ENCODE measurements at places on chromosomes 1 and 21.

GRCh38 chr21:31987696-31988095, 114.9 kb downstream of the HUNK start:
- H3K27me3 ChIP-seq, result no peaks in the 10 kb centered on the region
- no peak overlapping the region for H3K4me3 ChIP-seq
- H3K27ac ChIP-seq, result no peak overlapping the region

GRCh38 chr21:37623183-37623582, 256.6 kb downstream of the DYRK1A start:
- H3K36me3 ChIP-seq, result no peaks in the 10 kb centered on the region
- no peak overlapping the region for H3K27ac ChIP-seq
- DNase-seq, result no peak
- no peaks in the 10 kb centered on the region for H3K27me3 ChIP-seq

GRCh38 chr1:83996191-83996590, 2.7 kb downstream of the TTLL7 start:
- DNase-seq, result peak; percentile 48
- H3K36me3 ChIP-seq, result no peaks in the 10 kb centered on the region
- H3K27ac ChIP-seq, result peak overlapping the region; percentile 55

GRCh38 chr1:3133686-3134085, 64.7 kb downstream of the PRDM16 start:
- H3K27me3 ChIP-seq, result peaks cover 66% of the 10 kb centered on the region
- DNase-seq, result no peak
- no peak overlapping the region for H3K27ac ChIP-seq
- no peaks in the 10 kb centered on the region for H3K4me1 ChIP-seq
- H3K4me3 ChIP-seq, result no peak overlapping the region

DNA sequence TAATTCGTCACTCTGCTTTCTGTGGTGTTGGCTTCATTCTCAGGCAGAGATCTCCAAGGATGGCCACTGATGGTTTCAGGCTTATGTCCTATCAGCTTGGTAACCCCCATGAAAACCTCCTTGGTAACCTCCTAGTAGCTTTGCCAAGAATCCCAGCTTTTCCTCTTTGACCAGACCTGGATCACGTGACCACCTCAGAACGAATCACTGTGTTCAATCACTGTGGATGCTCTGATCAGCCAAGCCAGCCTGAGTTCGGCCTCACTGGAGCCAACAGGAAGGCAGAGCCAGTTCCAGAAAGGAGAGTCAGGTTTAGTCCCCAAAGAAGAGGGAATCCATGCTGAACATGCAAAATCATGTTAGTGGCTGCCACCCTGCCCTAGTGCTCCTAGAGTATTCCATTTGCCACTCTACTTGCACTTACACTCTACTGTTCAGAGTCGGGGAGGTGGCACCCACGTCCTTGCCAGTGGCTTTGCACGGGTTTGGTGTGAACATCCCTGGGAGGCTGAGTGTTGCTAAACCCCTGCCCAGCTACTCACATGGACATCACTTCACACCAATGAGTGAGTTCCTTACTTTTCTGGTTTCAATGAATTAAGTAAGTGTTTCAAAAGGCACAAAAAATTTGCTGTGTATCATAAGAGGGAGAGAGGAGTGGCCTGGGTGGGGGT, 33.5 kb upstream of the SSBP3 start:
- H3K36me3 ChIP-seq, result no peaks in the 10 kb centered on the region
- no peak for DNase-seq
- H3K27me3 ChIP-seq, result no peaks in the 10 kb centered on the region
- H3K4me3 ChIP-seq, result no peak overlapping the region
- H3K4me1 ChIP-seq, result no peaks in the 10 kb centered on the region

DNA sequence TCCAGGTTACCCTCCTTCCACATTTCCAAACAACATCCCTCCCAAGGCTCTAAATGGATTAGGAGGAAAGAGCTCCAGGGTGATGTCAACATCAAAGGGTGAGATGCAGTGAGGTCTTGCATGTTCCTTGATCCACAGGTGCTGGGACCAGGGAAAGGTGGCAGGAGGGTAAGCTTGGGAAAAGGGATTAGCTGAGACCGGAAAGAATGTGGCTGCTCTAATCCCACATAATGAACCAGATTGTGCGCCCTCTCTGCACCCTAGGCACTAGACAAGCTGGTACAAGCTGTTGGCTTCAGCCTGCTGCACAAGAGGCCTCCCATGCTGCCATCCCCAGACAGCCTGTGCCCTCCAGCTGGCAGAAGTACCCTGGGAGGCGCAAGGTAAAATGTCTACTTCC, 34.9 kb downstream of the PLXNA2 start:
- no peaks in the 10 kb centered on the region for H3K4me1 ChIP-seq
- H3K27ac ChIP-seq, result no peak overlapping the region
- no peak for DNase-seq
- no peaks in the 10 kb centered on the region for H3K36me3 ChIP-seq
- no peak overlapping the region for H3K4me3 ChIP-seq

GRCh38 chr1:181134543-181135436, 46.3 kb downstream of the IER5 start:
- H3K27ac ChIP-seq, result no peak overlapping the region
- no peaks in the 10 kb centered on the region for H3K36me3 ChIP-seq
- peaks cover 26% of the 10 kb centered on the region for H3K4me1 ChIP-seq
- H3K4me3 ChIP-seq, result no peak overlapping the region
- DNase-seq, result peak; percentile 35

- peak overlapping the region; percentile 18 for H3K27ac ChIP-seq
- H3K4me1 ChIP-seq, result no peaks in the 10 kb centered on the region
- DNase-seq, result no peak
- H3K27me3 ChIP-seq, result no peaks in the 10 kb centered on the region
- no peak overlapping the region for H3K4me3 ChIP-seq
Measured at GRCh38 chr1:71068325-71069240, 12.3 kb downstream of the ZRANB2 start.

GRCh38 chr1:189336115-189337100, 1141.3 kb downstream of the BRINP3 start:
- no peaks in the 10 kb centered on the region for H3K4me1 ChIP-seq
- no peaks in the 10 kb centered on the region for H3K36me3 ChIP-seq
- H3K27ac ChIP-seq, result no peak overlapping the region
- DNase-seq, result no peak
- H3K4me3 ChIP-seq, result no peak overlapping the region

- H3K27me3 ChIP-seq, result no peaks in the 10 kb centered on the region
- H3K27ac ChIP-seq, result no peak overlapping the region
- H3K4me3 ChIP-seq, result no peak overlapping the region
- H3K4me1 ChIP-seq, result no peaks in the 10 kb centered on the region
- no peak for DNase-seq
Measured at GRCh38 chr1:113210248-113210647, 137.2 kb downstream of the LRIG2 start.

- no peak overlapping the region for H3K4me3 ChIP-seq
- DNase-seq, result no peak
- no peaks in the 10 kb centered on the region for H3K4me1 ChIP-seq
Measured at GRCh38 chr21:30986965-30987364, 51.3 kb downstream of the KRTAP19-8 start.

- no peak for DNase-seq
- no peak overlapping the region for H3K27ac ChIP-seq
- no peaks in the 10 kb centered on the region for H3K27me3 ChIP-seq
Measured at GRCh38 chr1:172086137-172086536, 244.8 kb downstream of the DNM3 start.

- H3K4me1 ChIP-seq, result peaks cover 32% of the 10 kb centered on the region
- no peaks in the 10 kb centered on the region for H3K27me3 ChIP-seq
- H3K4me3 ChIP-seq, result no peak overlapping the region
- H3K36me3 ChIP-seq, result no peaks in the 10 kb centered on the region
- peak overlapping the region; percentile 65 for H3K27ac ChIP-seq
Measured at GRCh38 chr1:171180670-171181069, 4.4 kb upstream of the FMO2 start.

- peaks cover 83% of the 10 kb centered on the region for H3K27me3 ChIP-seq
- H3K4me3 ChIP-seq, result no peak overlapping the region
- no peak for DNase-seq
Measured at GRCh38 chr1:214199585-214199984, 81.4 kb upstream of the SMYD2 start.

DNA sequence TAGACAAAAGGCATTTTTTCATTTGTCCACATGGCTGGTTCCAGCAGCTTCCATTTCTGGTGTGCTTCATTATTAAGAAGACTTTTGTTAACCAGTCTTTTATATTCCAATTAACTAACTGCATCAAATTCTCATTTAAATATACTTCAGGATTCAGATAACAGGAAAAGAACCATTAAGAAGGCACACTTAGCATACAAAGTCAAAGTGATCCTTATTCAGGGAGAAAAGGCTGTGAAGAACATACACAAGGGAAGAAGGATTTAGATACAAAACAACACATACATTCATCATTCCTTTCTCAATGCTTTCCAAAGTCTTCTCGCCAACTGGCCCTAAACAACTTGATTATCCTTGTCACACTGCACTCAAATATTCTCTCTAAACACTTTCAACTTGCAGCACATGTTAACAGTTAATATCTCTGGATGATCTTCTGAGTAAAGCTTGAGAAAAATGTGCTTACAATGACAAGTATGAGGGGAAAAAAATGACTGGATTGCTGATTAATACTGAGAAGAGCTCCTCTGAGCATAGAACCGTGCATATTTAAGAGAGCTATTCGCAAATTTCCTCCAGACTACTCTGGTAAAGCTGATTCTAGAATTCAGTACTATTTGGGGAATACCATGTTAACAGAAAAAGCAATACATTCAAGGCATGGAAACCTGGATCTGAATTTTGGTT, 225.2 kb upstream of the TNR start:
- no peak overlapping the region for H3K4me3 ChIP-seq
- H3K36me3 ChIP-seq, result no peaks in the 10 kb centered on the region

- H3K4me1 ChIP-seq, result peaks cover 10% of the 10 kb centered on the region
- no peaks in the 10 kb centered on the region for H3K36me3 ChIP-seq
- H3K4me3 ChIP-seq, result no peak overlapping the region
- DNase-seq, result no peak
Measured at GRCh38 chr1:30318864-30319718, 404.3 kb downstream of the MATN1 start.

- no peak for DNase-seq
- H3K4me1 ChIP-seq, result no peaks in the 10 kb centered on the region
- no peaks in the 10 kb centered on the region for H3K27me3 ChIP-seq
- H3K4me3 ChIP-seq, result no peak overlapping the region
- H3K36me3 ChIP-seq, result no peaks in the 10 kb centered on the region
- H3K27ac ChIP-seq, result no peak overlapping the region
Measured at GRCh38 chr1:241086686-241087085, 270.3 kb downstream of the RGS7 start.

- no peaks in the 10 kb centered on the region for H3K4me1 ChIP-seq
- H3K36me3 ChIP-seq, result no peaks in the 10 kb centered on the region
- H3K27me3 ChIP-seq, result no peaks in the 10 kb centered on the region
- no peak for DNase-seq
Measured at GRCh38 chr1:45543581-45544417, 6.8 kb upstream of the AKR1A1 start.

- DNase-seq, result no peak
- H3K36me3 ChIP-seq, result peaks cover 51% of the 10 kb centered on the region
- H3K4me3 ChIP-seq, result no peak overlapping the region
- H3K27ac ChIP-seq, result no peak overlapping the region
- H3K4me1 ChIP-seq, result peaks cover 5% of the 10 kb centered on the region
Measured at GRCh38 chr1:113912594-113913311, 7.6 kb downstream of the DCLRE1B start.

GRCh38 chr1:238604357-238604756, 713.6 kb upstream of the ZP4 start:
- H3K27ac ChIP-seq, result no peak overlapping the region
- H3K27me3 ChIP-seq, result no peaks in the 10 kb centered on the region
- no peak for DNase-seq
- H3K4me3 ChIP-seq, result no peak overlapping the region
- H3K36me3 ChIP-seq, result no peaks in the 10 kb centered on the region

- H3K27ac ChIP-seq, result no peak overlapping the region
- H3K36me3 ChIP-seq, result no peaks in the 10 kb centered on the region
- peaks cover 10% of the 10 kb centered on the region for H3K4me1 ChIP-seq
- H3K4me3 ChIP-seq, result peak overlapping the region; percentile 43
- no peaks in the 10 kb centered on the region for H3K27me3 ChIP-seq
Measured at GRCh38 chr1:9874959-9875635, 35.0 kb downstream of the CTNNBIP1 start.

GRCh38 chr1:162905174-162906158, 44.5 kb upstream of the CCDC190 start:
- H3K36me3 ChIP-seq, result no peaks in the 10 kb centered on the region
- H3K4me3 ChIP-seq, result no peak overlapping the region
- peaks cover 2% of the 10 kb centered on the region for H3K4me1 ChIP-seq
- DNase-seq, result peak; percentile 74
- no peak overlapping the region for H3K27ac ChIP-seq
- H3K27me3 ChIP-seq, result no peaks in the 10 kb centered on the region

DNA sequence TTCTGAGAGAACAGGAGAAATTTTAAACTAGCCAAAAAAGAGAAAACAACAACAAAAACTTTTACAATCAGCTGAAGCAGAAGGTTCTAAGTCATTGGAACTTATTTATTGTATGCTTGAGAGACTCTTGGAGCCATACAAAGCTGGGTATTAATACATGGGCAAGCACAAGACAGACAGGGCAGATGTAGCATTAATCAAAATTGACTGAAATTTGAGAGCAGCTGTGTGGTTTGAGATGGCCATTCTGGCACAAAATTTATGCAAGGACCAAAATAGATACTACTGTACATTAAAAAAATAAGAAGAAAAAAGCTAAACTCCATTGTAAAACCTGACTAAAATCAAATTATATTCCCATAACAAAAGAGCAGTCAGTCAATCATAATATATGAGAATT, 892.5 kb downstream of the PLA2G4A start:
- no peaks in the 10 kb centered on the region for H3K27me3 ChIP-seq
- H3K36me3 ChIP-seq, result no peaks in the 10 kb centered on the region
- DNase-seq, result no peak
- H3K27ac ChIP-seq, result no peak overlapping the region
- H3K4me3 ChIP-seq, result no peak overlapping the region

DNA sequence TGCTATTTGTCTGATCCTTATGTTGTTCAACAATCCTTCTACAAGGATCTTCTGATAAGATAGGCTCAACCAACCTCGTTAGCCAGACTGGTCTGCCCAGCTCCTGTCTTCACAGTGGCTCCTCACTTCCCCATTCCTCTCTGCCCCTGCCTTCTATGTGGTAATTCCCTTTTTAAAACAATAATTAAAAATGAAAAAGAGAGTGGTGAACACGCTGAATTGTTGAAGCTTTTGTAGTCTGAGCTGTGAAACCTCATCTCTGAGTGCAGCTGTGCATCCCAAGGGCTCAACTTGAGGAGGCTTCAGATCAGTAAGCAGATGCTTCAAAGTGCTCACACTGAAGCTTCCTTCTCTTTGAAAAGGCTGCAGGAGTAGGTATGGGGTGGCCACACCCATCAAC, 70.7 kb upstream of the JUN start:
- no peaks in the 10 kb centered on the region for H3K36me3 ChIP-seq
- H3K27me3 ChIP-seq, result no peaks in the 10 kb centered on the region
- no peaks in the 10 kb centered on the region for H3K4me1 ChIP-seq
- no peak overlapping the region for H3K4me3 ChIP-seq
- DNase-seq, result no peak

DNA sequence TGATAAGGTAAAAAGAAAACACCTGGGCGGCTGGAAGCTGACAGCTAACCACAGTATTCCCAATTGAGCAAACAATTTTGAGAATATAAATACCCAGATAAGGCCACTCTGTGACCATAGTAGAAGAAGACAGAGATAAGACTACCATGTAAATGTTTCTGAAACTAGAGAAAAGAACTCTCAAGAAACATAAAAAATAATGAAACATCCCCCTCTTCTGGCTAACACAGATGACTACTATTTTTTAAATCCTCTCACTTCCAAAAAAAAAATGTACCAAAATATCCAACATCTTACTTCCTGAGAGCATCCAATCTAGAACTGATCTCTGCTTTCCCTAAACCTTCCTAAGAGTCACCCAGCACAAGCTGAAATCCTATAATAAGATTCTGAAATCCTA, 125.9 kb downstream of the HFM1 start:
- H3K27me3 ChIP-seq, result no peaks in the 10 kb centered on the region
- peak; percentile 55 for DNase-seq

Measured in A673 (cell line).